CD8-positive, alpha-beta memory T cell (primary cell): ENCODE measurements at places on chromosomes 16 and 17.

DNA sequence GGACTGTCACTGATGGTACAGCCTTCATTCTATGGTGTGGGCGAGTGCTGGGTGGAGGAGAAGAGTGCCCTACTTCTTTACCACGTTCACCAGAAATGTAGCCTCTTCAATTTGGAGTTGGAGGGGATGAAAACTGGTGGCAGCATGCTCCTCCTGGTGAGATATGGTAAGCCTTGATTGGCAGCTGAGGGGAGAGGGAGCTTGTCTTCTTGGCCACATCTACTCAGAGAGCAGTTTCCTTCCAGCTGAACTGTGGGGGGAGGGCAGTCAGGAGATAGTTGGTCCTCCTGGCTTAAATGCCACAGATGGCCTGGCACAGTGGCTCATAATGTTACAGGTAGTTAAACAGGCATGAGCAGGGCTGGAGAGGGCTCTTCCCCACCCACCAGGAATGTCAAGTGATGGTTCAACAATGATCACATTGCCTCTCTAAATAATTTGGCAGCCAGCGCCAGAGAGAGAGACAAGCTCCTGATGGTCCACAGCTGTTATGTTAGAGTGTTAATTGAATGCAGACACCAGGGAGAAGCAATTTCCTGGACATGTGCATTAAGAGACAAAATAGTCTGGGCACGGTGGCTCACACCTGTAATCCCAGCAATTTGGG lies 9.0 kb upstream of the MAPK3 start:
- no peak for DNase-seq

- peak; percentile 66 for DNase-seq
Measured at GRCh38 chr17:38667099-38667786, 7.5 kb downstream of the EPOP start.

- DNase-seq = no peak
Measured at GRCh38 chr16:63365649-63366304, 1329.5 kb upstream of the CDH8 start.

GRCh38 chr16:20911361-20911760 lies 10.8 kb downstream of the LYRM1 start:
- no peak for DNase-seq

DNA sequence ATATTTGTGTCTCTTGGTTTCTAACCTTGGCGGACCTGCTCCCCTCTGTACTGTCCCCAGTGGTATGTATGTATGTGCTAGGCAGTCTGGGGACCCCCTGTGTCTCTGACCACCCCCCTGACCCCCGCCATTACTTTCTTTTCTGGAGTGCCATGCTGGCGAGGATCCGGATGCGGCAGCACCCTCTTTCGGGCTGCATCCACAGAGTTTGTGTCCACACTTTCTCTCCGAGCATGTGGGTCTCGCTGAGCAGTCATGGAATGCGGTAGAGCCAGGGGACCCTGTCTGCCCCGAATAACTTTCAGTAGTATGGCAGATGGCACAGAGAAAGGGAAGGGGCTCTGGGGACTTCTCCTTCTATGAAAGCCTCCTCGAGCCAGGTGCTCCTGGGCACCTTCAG lies 17.0 kb downstream of the KCTD2 start:
- no peak for DNase-seq

DNA sequence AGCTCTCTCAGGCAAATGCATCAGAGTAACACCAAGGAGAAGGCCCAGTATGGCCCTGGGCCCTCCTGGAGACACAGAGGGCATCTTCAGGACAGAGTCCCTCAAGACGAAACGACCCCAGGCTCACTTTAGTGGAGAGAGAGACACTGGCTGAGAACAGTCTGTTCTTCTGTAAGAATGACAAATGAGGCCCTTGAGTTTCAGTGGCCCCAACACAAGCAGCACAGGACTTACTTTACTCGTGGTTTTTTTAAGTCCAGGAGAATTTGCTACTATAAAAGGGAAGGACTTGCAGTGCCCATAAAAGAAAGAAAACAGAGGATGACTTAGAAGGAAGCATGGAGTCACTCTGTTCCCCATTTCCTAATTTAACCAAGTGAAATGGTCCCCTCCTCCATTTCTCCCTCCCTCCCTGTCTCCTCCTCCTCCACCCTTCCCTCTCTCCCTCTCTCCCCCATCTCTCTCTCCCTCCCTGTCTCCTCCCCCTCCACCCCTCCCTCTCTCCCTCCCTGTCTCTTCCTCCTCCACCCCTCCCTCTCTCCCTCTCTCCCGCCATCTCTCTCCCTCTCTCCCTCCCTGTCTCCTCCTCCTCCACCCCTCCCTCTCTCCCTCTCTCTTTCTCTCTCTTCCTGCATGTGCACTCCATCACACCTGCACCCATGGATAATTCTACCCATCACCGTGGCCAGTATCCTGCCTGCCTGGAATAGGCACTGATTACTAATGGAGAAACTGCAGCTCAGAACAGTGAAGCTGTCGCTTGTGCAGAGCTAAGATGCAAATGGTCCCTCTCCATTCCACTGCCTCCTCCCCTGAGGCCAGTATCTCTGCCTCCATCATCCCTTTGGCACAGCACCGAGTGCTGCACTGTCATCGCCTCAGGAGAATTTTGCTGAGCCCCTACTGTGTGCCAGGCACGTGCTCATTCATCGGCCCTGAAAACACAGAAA lies 47.3 kb upstream of the RBFOX3 start:
- no peak for DNase-seq

GRCh38 chr16:46785076-46785845 lies 37.1 kb upstream of the MYLK3 start:
- DNase-seq = no peak

DNA sequence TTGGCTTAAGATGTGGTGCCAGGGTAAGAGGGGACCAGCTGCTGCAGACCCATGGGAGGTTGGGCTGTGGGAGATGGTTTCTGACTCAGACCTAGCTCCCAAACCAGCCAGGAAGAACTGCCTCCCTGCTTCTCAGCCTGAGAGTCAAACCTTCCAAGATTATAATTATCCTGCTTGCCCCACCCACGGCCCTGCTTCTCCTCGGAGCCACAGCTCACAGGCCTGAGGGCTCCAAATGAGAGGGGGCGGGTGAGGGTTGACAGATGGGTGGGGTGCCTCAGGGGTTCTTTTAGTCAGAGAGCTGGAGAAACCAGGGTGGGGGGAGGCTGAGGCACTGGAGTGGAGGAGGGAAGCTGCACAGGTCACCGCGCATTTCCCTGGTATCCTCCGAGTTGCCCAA lies 28.7 kb upstream of the GRIN2A start:
- no peak for DNase-seq

DNA sequence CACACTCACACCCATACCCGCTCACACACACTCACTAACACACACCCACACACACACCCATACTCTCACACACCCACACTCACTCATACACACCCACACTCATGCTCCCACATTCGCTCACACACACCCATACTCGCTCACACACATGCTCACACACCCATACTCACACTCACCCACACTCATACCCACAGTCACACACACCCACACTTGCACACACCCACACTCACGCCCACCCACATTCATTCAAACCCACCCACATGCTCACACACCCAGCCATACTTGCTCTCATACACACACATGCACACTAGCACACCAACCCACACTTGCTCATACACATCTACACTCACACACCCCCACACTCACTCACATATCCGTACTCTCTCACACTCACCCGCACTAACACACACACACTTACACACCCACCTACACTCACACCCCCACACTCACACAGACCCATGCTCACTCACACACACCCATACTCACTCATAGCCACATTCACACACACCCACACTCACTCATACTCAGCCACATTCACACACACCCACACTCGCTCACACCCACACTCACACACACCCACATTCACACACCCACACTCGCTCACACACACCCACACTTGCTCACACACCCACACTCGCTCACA lies 322.4 kb upstream of the N4BP1 start:
- DNase-seq = no peak

GRCh38 chr17:57772774-57773173 lies 27.7 kb upstream of the CCDC182 start:
- DNase-seq = no peak

GRCh38 chr16:10611825-10612342 lies 31.5 kb upstream of the EMP2 start:
- no peak for DNase-seq

DNA sequence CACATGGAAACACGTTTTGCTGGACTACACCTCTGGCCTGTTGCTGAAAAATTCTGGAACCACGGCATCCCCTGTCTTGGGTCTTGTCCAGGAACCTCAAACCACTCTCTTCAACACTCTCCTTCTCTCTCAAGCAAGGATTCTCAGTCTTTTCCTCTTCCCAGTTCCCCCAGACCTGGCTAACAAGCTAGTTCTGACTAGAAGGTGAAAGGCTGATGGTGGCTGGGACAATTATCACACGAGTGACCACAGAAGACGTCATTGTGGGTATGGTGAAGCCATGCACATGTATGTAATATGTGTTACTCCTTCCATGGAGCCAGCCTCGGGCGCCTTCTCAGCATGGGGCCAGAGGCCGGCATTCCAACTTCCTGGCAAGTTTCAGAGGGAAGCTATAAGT lies 123.0 kb downstream of the CDYL2 start:
- DNase-seq = no peak
